ENCODE measurements at places on chromosomes 7 and 10. TPM values are rescaled to one million over a fixed set of nuclear protein-coding genes. Genes with fewer than 3 reads are reported as not detected.

The KLF14 gene
- 0.27 TPM for polyA plus RNA-seq

The TMEM139 gene
- not detected for polyA plus RNA-seq

The DPP6 gene
- not detected for polyA plus RNA-seq

The ACSL5 gene
- polyA plus RNA-seq = 6.6 TPM

The UNCX gene
- polyA plus RNA-seq = not detected

The TRUB1 gene
- polyA plus RNA-seq = 23.3 TPM

The CCDC7 gene
- 1.0 TPM for polyA plus RNA-seq

The TAC1 gene
- not detected for polyA plus RNA-seq

The OLAH gene
- not detected for polyA plus RNA-seq

The NANOS1 gene
- polyA plus RNA-seq = 1.1 TPM

The CNTNAP2 gene
- not detected for polyA plus RNA-seq

The MALRD1 gene
- 0.64 TPM for polyA plus RNA-seq

The HOXA1 gene
- polyA plus RNA-seq = 0.58 TPM

The CXCL12 gene
- polyA plus RNA-seq = 268 TPM

The KIN gene
- 8.9 TPM for polyA plus RNA-seq

The MINPP1 gene
- 18.5 TPM for polyA plus RNA-seq

GRCh38 chr10:132009575-132009974 is 27.9 kb upstream of the BNIP3 start:
- DNase-seq = no peak

GRCh38 chr7:82617156-82617555 is 173.6 kb upstream of the CACNA2D1 start:
- no peak for DNase-seq

DNA sequence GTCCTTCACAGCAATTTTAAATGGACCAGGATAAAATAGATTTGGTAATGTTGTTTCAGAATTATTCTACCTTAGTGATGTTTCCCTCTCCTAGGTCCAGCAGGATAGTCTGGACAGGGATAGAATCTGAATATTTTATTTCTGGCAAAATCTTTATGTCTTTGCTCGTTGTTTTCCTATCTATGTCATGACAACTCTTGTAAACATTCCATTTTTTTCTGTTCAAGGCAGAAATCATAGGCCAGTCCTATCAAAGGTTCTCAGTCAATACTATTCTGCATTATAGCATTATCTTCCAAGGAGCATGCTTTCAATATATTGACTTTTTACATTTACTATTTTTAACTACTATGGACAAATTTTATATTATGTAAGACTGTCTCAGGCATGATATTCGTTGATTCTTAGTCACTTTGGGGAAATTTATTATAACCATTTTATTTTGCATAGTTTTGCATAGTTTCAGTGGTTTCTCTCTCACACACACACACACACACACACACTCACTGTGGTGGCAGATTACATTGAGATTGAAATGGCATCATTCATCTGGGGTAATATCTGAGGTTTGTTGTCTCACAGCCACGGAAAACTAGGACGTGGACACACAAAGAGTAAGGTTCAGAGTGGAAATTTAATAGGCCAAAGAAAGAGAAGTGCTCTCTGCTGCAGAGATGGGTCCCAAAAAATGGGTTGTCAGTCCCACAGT is 17.2 kb downstream of the TAS2R60 start:
- DNase-seq = no peak

DNA sequence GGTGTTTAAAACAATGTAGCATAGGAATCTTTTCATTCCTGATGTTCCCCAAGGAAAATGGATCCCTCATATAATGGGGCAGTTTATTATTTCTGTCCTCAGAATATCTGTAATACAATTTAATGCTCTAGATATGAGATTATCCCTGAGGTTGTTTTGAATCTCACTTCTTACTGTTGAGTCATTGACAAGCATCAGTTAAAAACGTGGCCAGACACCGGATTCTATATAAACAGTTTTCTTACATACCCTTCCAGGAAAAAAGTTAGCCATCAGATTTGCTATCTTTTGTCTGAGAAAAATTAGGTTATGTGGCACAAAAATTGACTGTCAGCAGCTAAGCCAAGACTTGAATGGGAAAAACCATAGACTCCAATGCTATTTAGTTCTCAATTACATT is 539.8 kb upstream of the CELF2 start:
- no peak for DNase-seq

- no peak for DNase-seq
Observed at GRCh38 chr7:150415161-150416153, 35.0 kb upstream of the GIMAP8 start.

GRCh38 chr7:102236592-102237287 is 49.9 kb upstream of the SH2B2 start:
- peak; percentile 69 for DNase-seq

GRCh38 chr10:10302689-10303088 is 715.0 kb upstream of the CELF2 start:
- no peak for DNase-seq

- DNase-seq = no peak
Observed at GRCh38 chr10:59881640-59882039, 24.7 kb downstream of the CCDC6 start.

- DNase-seq = no peak
Observed at GRCh38 chr10:118882741-118883140, 128.0 kb upstream of the CACUL1 start.

DNA sequence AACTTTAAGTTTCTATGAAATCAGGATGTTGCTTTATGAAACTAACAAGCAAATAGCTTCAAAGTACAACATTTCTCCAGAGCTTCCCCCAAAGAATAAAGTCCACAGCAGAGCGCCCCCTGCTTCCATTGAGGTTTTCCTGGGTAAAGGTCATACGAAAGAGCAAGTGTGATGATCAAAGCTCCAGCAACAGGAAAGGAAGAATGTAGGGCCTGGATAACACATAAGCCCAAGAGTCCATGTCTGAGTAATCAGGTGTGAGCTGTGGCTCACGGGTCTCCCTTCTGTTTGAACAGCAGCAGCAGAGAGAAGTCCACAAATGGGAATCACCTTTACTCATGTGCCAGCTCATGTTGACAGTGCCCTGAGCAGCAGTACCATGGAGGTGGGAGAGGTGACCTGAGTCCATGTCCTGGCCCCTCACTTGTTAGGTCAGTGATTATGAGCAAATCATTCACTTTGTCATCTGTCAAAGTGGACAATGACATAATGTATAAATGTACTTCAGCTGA is 50.5 kb downstream of the MRPL32 start:
- no peak for DNase-seq

DNA sequence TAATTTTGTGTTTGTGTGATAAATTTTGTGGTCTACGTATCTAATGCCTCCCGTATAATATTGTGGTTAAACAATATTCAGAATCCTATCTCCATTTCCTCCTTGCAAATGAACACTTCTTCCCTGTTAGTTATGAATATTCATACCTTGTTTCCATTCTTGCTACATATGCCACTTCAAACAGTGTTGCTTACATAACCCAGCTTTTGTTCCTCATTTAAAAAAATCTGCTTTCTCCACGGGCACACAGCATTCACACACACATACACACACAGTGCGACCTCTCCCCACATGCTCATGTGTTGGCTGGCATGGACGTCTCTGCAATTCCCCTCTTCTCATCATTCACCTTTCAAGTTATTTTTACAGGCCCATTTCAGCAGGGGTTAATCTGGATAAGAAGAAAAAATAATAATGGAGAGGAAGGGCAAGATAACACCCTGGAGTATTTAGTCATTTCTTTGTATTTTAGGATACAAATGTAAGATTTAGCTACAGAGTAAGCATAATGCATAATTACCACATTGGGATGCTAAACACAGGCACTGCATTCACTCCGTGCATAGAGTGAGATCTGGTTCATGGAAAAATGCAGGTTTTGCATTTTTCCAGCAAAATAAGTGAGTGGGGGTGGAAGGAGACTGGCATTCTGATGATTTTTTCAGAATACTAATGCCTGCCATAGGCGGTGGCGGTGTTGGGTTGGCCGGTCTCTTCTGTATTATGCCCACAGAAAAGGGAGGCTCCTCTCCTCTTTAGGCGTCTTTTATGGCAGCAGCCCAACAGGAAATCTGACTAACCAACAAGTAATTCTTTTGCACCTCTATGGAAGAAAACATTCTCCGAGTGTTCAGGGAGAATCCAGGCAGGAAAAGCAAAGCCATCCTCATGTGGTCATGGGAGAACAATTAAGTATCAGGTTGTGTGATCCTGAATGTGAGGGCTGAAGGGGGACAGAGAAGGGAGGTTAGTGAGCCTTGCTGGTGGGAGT is 31.7 kb upstream of the ELMO1 start:
- DNase-seq = peak; percentile 2

GRCh38 chr7:144086730-144087129 is 652 bp downstream of the OR2A12 start:
- DNase-seq = no peak

- peak; percentile 53 for DNase-seq
Observed at GRCh38 chr7:84092207-84092606, 102.4 kb downstream of the SEMA3A start.

DNA sequence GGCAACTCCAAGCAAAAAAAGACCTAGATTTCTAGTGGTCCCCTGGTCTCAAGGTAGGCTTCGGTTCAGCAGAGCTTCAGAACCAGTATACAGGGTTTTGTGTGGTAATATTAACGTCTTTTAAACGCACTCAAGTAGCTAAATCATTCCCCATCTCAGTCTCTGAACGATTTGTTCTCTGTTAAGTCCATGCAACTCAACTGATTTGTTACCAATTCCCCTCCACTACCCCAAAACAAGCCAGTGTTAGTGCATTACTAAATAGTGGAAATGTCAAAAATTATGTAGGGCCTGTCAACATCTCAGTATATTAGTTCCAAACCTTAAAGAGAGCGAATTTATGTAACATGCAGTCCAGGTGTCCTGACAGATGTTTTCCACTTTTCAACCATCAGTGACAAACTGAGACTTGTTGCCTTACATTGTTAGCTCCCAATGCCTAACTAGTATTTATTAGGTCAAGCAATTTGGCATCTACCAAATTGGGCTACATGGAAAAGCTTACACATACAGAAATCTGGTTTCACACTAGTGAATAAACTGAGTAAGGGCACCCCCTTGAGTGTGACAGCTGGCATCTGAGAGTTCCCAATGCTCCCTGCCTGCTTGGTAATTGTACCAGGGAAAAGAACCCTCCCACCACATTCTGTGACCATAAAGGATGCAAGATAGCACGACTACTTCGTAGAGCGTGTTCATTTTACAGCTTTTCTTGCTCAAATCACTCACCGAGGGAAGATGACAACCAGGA is 12.2 kb downstream of the HNRNPA2B1 start:
- no peak for DNase-seq

DNA sequence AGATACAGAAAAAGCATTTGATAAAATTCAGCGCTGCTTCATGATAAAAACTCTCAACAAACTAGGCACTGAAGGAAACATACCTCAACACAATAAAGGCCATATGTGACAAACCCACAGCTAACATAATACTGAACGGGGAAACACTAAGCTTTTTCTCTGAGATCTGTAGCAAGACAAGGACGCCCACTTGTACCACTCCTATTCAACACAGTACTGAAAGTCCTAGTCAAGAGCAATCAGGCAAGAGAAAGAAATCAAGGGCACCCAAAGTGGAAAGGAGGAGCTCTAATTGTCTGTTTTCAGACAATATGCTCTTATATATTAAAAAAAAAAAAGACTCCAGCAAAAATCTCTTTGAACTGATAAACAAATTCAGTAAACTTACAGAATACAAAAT is 13.3 kb downstream of the DIP2C start:
- DNase-seq = no peak

DNA sequence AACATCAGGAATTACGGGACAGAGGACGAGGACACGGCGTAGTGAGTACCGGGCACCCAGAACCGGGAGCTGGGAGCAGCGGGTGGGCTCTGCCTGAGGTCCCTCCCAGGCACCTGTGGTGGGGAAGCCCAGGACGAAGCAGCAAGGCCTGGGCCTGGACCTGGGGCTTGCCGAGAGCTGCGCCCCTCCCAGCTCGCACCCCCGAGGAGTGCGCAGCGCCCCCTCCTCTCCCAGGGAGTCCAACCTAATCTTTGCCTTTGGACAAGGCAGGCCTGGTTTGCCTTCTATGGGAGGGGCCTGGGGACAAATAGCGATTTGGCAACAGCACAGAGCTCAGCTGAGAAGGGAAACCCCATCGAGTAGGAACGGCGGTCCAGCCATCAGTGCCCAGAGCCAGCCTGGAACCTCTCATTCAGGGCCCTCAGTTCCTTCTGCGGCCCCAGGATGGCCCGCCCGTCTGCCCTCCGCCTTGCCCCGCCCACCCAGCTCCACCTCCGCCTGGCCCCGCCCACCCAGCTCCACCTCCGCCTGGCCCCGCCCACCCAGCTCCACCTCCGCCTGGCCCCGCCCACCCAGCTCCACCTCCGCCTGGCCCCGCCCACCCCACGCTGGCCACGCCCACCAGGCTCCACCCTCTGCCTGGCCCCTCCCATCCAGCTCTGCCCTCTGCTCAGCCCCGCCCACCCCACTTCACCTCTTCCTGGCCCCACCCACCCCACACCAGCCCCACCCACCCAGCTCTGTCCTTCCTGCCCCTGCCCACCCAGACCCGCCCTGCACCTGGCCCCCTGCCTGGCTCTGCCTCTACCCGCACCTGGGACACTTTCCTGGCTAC is 32.5 kb upstream of the KNDC1 start:
- no peak for DNase-seq

- peak; percentile 78 for DNase-seq
Observed at GRCh38 chr7:44733708-44734481, 14.8 kb upstream of the ZMIZ2 start.

DNA sequence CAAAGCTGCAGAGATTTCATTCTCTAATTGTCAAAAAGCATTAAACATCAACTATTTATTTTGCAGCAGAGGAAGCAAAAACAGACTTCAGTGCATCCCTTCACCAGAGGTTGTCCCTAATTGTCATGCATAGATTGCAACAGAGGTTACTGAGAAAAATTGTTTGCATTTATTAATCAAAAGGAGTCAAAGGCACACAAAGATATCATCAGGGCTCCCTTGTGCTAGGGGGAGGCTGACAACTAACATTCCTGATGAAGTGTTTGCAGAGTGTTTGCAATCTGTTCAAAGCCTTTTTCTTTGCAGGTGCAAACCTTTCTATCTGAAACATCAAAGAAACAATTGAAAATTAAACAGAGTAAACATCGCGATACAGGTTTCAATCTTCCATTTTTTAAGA is 227.5 kb downstream of the TEX36 start:
- no peak for DNase-seq

GRCh38 chr10:70271996-70272924 is 11.5 kb downstream of the NPFFR1 start:
- DNase-seq = no peak

DNA sequence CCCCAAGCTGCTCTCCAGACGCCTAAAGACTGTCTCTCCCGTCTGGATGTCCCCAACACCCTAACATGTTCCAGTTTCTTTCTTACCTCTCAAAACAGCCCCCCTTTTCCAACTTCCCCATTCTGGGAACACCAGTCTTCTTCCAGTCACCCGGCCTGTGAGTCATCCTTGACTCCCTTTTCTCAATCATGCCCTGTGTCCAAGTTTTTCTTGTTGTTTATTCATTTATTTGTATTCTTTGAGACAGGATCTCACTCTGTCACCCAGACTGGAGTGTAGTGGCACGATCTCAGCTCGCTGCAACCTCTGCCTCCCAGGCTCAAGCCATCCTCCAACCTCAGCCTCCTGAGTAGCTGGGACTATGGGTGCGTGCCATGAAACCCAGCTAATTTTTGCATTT is 15.6 kb downstream of the SNX10 start:
- DNase-seq = peak; percentile 56

GRCh38 chr10:124639206-124639605 is 105.0 kb downstream of the FAM53B start:
- no peak for DNase-seq

Measured in fibroblast of lung (primary cell).